ENCODE measurements at places on chromosomes 13 and 19.

DNA sequence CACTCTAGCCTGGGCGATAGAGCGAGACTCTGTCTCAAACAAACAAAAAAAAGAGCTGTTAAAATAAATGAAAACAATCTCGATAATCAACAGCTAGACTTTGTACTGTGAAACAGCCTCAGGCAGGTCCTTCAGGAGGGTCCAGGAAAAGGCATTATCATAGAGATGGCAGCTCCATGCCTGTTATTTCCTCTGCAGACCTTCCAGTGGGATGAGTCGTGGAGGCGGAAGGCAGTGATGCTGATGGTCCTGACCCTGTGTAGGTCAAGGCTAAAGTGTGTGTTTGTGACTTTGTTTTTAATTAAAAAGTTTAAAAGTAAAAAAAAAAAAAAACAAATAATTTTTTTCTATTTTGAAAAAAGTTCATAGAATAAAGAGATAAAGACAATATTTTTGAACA, 117.4 kb downstream of the TNFRSF19 start:
- no peak for DNase-seq

DNA sequence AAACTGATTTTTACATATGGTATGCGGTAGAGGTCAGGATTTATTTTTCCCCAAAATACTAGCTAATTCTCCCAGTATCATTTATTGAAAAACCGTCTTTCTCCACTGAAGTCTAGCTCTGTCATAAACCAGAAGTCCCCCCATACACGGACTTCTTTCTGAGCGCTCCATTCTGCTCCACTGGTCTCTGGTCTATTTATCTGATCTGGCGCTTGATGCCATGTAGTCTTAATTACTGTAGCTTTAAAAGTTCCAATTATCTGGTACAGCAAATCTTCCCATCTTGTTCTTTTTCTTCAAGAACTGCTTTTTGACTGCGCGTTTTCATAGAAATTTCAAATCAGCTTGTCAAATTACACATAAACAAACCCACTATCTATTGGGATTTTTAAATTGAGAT, 13.7 kb downstream of the DCUN1D2 start:
- DNase-seq: no peak

- DNase-seq: peak; percentile 21
These were observed 40.3 kb downstream of the RCBTB2 start for GRCh38 chr13:48492470-48493065.

DNA sequence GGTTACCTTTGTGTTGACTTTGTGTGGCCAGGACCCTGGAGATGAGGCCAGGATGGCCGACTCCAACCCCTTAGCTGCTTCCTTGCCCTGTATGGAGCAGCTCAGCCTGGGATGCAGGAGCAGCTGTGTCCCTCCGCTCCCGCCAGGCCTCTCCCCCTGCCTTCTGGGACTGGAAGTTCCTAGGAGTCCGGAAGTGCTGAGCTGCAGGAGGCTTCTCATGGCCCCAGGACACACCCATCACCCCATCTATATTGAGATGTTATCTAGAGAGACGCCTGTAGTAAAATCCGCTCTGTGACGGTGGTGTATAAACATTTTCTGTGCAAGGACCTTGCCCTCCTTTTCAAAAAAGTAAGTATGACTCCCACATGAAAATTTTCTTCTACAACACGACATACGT, 27.0 kb downstream of the WTIP start:
- no peak for DNase-seq

DNA sequence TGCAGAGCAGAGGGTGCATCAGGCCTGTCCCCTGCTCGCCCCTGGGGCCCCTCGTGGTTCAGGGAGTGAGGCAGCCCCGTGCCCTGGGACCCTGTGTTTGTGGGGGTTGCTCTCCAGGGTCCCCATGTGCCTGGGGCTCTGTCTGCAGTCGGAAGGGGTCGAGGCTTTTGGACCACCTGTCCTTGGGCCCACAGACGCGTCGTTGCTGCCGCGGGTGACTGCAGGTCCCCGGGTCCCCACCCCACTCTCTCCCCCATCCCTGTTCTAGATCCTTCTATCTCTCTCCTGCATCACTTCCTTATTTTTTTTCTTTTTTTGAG, 1.9 kb downstream of the PCSK4 start:
- DNase-seq: no peak

DNA sequence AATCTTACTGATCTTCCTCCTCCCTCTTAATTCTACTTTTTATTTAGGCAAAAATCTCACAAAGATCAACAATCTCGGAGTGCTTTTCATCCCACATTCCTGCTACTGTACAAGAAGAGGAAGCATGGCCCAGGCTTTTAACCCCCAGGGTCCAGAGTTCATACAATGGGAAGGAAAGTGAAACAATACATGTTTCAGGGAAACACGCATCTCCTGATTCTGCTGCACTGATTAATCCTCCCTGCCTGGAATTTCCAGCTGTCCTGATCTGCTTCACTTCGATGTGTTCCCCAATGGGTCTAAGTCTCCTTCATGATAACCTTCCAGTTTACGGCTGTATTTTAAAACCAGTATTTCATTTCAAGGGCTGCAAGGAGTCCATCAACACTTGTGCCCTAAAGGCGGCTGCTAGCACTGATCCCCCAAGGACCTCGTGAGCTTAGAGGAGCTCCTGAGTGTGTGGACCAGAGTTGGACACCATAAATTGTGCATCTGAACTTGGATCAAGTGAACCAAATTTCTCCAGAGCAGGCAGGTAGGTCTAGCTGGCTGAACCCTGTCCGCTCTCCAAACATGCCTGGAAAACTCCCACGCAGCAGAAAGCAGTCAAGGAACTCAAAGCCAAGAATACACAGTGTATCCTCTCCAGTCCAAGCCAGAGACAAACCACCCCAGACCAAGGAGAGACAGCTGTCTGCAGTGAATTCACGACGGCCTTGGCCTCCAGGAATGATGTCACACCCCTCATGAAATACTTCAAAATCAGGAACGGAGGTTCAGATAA, 44.3 kb downstream of the COL4A1 start:
- DNase-seq: no peak

DNA sequence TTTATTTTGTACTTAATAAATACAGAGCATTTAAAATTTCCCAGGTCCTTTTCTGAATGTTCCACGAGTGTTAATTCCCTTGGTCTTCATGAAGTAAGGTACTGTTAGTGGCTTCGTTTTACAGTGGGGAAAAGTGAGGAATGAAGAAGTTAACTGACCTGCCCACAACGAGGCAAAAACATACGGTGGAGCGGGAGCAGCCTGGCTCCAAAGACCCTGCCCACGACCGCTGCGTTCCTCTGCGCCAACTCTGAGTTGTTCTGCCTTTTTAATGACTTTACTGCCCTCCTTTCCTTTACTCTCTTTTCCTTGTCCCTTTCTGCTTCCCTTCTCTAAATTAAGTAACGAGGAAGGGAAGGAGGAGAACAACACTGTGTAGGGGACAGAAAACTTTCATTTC, 392.9 kb downstream of the PCDH9 start:
- no peak for DNase-seq

DNA sequence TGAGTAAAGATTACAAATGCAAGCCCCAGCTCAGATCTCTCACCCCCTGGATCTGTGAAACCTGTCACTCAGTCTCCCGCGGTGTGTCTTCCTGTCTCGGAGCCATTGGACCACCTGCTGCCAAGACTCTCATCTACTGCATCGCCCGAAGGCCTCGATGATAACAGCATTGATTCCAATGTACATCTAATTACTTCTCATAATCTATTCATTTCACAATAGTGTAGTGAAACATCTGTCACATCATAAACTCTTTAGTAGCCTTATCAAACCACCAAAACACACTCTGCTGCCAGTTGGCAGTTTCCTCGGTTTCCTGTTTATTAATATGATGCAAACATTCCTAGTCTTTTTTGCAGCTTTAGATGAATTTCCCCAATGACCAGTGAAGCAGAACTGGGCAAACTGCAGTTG, 220.3 kb downstream of the POU4F1 start:
- DNase-seq: no peak

DNA sequence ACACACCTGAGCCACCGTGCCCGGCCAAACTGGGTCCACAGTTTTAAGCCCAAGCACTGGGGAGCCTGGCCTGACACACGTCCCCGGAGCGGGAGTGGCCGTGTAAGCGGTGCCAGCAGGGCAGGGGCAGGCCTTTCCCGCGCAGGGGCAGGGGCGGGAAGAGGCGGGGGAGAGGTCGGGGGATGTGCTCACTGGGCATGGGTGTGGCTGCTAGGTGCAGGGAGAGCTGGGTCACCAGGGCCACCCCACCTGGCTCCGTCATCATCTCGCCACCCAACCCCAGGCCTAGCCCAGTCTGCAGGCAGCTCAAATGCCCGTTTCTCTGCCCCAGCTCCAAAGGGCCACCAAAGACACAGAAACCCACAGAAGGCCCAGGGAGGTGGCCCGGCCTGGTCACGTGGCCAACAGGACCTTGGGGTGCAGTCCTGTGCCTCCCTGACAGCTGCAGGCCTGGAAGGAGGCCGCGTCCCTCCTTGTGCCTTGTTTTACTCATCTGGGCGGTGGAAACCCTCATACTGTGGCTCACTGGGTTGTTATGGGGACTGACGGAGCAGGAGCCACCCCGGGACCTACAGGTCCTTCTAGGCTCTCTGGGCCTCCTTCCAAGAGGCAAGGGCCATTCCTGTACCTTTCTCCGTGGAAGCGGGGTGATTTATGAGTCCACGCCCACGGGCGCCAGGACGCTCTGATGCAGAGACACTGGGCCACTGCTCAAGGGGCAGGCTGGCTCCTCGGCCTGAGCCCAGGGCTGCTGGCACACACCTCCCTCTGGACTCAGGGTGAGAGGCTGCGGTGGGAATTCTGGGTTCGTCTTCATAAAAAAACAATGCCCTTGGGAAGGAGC, 27.7 kb downstream of the MAP2K2 start:
- DNase-seq: no peak

- no peak for DNase-seq
These were observed 11.8 kb downstream of the PALM start for GRCh38 chr19:720345-721160.

GRCh38 chr19:29609636-29610035, 3.6 kb downstream of the POP4 start:
- DNase-seq: no peak

DNA sequence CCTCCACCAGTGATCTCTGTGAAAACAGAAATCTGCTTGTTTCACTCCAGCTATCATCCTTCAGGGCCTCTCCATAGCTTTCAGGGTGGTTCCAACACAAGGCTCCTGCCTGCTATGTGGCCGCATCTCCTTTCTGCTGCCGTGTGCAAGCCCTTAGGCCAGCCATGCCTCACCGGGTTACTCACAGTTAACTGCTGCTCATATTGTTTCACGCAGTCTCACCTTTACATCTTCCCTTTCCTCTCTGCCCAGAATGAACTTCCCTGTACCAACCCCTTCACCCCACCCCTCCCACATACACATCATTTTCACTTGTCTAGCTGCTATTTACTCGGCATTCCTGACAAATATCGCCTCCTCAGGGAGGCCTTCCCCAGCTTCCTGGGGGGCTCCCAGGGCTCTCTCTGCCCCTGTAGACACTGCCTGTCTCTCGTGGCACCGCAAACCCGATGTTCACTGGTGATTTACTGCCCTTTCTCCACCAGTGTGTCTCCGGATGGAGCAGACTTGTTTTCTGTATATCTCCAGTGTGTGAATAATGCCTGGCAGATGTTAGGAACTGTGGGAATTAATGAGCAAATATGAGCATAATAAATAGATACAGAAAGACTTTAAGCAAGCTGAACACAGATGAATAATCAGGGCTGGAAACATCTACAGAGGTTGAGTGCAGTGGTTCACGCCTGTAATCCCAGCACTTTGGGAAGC, 39.3 kb upstream of the GPR183 start:
- no peak for DNase-seq

DNA sequence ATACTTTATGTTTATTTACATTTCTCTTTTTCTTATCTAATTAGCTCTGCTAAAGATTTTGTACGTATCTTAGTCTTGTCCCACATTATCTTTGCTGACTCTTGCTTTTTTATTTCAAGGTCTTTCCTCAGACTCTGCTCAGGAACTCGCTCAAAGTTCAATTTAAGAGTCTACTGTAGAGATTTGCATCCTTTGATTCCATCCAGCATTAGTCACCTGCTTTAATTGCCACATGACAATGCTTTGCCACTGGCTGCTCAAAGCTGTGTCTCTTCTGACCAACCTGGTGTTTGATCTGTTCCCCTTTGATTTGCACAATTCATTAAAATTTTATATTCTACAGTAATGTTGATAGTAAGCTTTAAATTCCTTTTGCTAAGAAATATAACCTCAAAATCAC, 157.9 kb upstream of the FREM2 start:
- DNase-seq: peak; percentile 11

- DNase-seq: peak; percentile 35
These were observed 760.7 kb upstream of the SLITRK6 start for GRCh38 chr13:86559901-86560300.
